ENCODE measurements at places on chromosomes 2 and 18. TPM values are rescaled to one million over a fixed set of nuclear protein-coding genes. Genes with fewer than 3 reads are reported as not detected.

- no peak for DNase-seq
These were observed 92.9 kb downstream of the TWIST2 start for GRCh38 chr2:238940806-238941205.

DNA sequence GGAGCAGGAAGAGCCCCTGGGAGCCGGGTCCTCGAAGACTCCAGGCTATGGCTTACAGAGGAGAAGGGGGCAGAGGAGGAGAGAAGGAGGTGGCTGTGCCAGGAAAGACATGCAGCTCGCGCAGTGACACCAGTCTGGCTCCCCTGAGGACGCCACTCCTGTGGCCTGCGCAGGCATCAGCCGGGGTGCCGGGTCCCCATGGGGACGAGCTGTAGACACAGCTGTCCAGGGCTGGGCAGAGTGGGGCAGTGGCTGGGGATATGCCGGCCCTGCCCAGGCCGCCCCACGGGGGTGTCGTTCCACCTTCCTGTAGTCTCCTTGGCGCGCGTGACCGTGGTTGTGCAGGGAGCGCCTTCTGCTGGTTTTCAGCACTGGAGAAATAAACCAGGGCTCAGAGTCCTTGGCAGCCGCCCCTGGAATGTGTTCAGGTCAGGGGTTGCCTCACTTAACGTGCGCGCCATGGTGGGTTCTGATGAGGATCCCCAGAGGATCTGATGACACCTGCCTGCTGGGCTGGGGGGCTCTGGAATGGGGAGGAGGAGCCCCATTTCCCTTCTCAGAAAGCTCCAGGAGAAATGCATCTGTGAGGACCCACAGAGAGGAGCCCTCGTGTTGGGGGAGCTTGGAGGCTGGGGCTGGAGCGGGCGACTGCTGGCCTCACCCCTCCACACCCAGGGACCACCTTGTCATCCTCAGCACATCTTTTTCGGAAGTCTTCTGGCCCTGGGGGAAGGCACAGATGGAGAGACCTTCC lies 26.7 kb downstream of the RAMP1 start:
- peak; percentile 74 for DNase-seq

GRCh38 chr18:44777457-44778192 lies 96.9 kb downstream of the SETBP1 start:
- no peak for DNase-seq

DNA sequence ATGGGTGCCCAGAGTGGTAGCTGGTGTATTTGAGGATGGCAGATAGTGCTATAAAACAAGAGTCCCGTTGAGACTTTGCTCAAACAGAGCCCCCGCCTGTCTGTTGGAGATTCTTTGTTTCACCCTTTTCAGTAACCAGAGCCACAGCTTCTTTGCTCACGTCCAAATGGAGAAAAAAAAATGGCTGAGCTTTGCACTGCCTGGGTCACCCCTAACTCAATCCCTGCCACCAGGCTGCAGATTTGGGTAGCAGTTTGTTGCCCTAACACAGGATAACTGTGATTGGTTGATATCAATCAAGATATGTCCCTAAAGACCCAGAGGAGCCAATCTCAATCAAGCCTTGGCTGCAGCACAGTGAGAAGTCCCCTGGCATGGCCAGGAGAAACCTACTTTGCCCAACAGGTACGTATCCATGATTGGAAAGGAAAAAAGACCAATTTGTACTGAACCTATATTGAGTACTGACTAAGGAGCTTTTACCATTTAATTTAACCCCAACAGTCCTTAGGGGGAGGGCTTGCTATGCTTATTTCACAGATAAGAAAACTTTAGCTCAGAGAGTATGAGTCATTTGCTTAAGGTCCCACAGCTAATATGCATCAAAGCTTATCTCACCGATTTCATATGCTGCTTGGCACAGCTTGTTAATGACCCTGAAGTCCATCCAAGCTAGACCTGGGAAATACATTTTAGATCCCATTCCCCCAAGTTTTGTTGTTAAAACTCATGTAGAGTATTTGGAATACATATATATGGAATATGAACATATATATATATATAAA lies 72.0 kb upstream of the SH3BP4 start:
- no peak for DNase-seq

DNA sequence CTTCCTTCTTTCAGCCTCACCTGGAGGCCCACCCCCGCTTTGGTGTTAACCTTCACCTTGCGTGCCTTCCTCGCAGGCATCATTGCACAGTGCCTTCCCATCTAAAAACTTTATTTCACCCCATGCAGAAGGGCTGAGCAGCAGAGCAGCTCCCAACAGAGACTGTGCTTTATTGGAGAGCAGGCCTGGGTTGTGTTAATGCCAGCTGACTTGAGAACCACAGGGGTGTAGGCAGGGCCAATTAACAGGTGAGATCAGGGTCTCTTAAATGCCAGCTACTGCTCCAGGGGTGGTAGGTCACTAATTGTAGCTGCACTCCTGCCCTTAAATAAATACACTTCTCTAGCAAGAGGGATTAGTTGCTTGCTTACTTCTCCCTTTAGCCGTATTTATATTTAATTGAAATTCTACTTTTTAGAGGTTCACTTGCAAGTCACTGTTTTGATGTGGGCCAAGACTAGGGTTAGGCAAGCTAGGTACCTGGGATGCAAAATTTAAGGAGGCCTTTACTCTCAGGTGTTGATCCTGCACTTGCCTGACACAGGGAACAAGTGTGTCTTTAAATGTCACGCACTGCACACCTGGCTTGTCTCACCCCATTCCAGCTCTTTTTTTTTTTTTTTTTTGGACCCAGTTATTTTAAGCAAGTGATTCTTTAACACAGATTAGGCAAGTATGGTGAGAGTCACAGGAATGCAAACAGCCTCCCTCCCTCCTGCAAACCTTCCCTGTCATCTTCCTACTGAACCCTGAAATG lies 54.5 kb downstream of the LYPD1 start:
- no peak for DNase-seq

GRCh38 chr2:16386031-16386430 lies 279.6 kb downstream of the CYRIA start:
- DNase-seq = no peak

GRCh38 chr18:59810183-59810582 lies 89.6 kb upstream of the PMAIP1 start:
- no peak for DNase-seq

DNA sequence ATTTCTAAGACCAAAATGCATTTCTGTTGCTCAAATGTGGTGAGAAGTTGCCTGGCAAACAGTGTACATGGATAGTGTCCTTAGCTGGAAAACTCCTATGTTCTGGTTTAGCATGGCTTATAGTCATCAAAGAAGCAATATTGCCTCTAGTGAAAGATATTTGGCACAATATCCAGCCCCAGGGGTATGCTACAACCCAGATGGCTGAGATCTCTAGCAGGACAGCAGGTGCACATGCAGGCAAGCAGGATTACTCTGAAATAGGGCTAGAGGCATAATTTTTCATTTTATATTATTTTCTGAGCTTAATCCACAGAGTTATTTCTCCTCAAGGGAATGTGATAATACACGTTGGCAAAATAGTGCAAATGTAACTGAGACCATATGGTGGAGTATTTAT lies 34.0 kb downstream of the CCDC195 start:
- DNase-seq = no peak

- no peak for DNase-seq
These were observed 38.9 kb upstream of the TRIM43 start for GRCh38 chr2:95552911-95553310.

GRCh38 chr2:74364533-74365505 lies 15.3 kb downstream of the DCTN1 start:
- DNase-seq = no peak

- DNase-seq = no peak
These were observed 202.4 kb downstream of the EXOC6B start for GRCh38 chr2:72623481-72623880.

GRCh38 chr2:40032650-40033319 lies 253.7 kb upstream of the THUMPD2 start:
- no peak for DNase-seq

DNA sequence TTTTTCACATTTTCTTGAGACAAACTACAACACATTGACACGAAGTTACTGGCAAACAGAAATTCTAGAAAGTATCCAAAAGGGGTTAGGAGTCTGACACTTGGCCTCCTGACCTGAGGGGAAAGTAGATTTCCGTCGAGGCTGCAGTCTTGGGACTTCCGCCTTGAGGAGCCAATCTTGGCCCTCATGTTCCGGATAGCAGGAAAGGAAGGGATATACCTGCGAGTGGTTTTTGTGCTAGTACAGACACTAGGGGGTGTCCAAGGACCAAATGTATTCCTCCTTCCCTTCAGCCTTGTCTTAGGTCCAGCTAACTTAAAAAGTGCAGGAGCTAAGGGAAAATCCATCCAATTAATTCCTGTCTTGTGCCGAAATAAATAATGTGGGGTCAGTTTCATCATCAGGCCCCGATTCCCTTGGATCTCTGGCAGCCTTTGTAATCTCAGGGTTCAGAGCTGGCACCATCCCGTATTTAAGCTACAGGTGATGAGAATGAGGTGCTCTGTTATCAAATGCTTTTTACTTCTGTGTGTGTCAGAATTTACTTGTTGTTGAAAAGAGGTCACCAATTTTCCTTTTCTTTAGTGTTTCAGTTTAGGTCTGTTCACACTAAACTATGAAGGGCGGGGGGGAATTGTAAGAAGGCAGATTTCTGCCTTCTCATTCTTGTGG lies 330.2 kb upstream of the FANCL start:
- DNase-seq = peak; percentile 40

DNA sequence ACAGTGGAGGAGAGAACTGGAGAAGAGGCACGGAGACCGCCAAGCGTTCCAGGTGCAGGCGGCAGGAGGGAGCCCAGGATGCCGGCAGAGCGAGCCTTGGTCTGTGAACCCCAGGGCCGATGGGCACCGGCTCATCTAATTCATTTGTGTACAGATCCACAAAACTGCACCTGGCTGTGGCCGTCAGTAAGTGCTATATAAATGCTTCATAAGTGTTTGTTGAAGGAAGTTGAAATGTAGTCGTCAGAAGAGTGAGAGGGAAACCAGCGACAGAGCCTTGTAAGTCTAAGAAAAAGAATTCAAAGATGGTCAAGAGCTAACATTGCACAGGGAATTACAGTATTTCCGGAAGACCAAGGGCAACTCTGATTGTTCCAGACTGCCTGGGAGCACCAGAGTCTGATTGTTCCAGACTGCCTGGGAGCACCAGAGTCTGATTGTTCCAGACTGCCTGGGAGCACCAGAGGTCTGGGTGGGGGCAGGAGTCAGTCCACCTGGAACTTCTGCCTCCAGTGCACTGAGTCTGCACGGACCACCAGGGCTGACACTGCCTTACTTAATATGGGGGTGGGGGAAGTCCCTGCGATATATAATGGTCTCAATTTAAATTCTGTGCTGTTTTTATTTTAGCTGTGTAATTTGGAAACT lies 112.3 kb downstream of the BCL2 start:
- DNase-seq = no peak

- no peak for DNase-seq
These were observed 723.1 kb downstream of the TMEM182 start for GRCh38 chr2:103484906-103485305.

DNA sequence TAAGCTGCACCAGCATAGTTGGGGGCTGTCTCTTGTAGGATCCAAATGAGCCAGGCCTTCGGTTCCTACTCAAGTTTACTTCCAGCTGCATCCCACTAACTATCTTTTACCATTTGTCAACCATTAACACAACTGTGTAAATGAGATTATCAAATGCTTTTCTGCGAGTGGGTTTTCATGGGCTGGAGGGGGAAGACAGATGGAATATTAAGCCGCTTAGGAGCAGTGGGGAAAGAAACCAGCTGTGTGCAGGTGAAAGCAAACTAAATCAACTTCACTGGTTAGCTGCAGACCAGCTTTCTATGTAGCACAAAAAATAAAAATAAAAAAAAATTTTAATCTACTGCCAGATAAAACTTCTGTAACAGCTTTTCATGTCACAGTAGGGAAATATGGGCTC lies 307.3 kb upstream of the FBXO11 start:
- no peak for DNase-seq

DNA sequence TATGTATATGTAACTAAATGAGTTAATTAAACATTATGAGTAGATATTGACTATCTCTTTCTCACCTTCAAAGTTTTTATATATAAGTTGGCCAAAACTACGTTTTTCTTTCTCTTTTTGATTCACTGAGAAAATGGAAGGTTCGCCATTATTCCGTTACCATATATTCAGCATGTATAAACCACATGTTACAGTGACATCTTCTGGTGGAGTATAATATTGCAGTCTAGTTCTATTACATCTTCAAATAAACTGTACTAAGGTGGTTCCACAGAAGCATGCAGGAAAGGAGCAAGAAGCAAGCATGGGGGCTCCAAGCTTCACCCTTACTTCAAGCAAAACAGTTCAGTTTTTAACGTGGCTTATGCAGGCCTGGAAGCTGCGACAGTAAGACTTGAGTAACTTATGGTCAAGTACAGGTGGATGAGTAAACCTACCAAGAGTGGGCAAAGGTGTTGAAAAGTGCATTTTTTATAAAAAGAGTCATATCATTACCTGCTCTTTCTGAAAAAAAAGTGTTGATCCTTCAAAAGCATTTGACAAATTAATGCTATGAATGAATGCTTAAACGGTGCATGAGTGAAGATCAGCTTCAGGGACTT lies 129.8 kb upstream of the RAB6C start:
- no peak for DNase-seq

GRCh38 chr18:66759050-66759828 lies 155.3 kb upstream of the CDH19 start:
- no peak for DNase-seq

- no peak for DNase-seq
These were observed 106.8 kb downstream of the DNAH7 start for GRCh38 chr2:195961873-195962272.

OSR1 gene
- total RNA-seq = 4.9 TPM

SNRPD1 gene
- total RNA-seq = 29.9 TPM

PCARE gene
- not detected for total RNA-seq

STK36 gene
- 71.1 TPM for total RNA-seq

ACTG2 gene
- total RNA-seq = 2,669 TPM

TSPYL6 gene
- not detected for total RNA-seq

ZNF142 gene
- 32.8 TPM for total RNA-seq

IL1R2 gene
- 2.3 TPM for total RNA-seq

CTAGE1 gene
- total RNA-seq = 0.06 TPM

EHD3 gene
- total RNA-seq = 6.7 TPM

ABCG8 gene
- total RNA-seq = 2.6 TPM

GPR75 gene
- 2.2 TPM for total RNA-seq

NLRC4 gene
- 1.9 TPM for total RNA-seq

BOLA3 gene
- 25.2 TPM for total RNA-seq

INHA gene
- 0.37 TPM for total RNA-seq

Measured in mucosa of gallbladder (tissue), 1 donor.